Activated CD4-positive, alpha-beta memory T cell treated with anti-CD3 and anti-CD28 coated beads, Interleukin-2, amount 10 ng/mL, durations not matched to agents 7 days and 5 days (primary cell): ENCODE measurements at places on chromosomes 12 and 14. TPM values are rescaled to one million over a fixed set of nuclear protein-coding genes. Genes with fewer than 3 reads are reported as not detected.
A peak's percentile ranks its signal among the peaks of the same experiment; 100 is the strongest.

DNA sequence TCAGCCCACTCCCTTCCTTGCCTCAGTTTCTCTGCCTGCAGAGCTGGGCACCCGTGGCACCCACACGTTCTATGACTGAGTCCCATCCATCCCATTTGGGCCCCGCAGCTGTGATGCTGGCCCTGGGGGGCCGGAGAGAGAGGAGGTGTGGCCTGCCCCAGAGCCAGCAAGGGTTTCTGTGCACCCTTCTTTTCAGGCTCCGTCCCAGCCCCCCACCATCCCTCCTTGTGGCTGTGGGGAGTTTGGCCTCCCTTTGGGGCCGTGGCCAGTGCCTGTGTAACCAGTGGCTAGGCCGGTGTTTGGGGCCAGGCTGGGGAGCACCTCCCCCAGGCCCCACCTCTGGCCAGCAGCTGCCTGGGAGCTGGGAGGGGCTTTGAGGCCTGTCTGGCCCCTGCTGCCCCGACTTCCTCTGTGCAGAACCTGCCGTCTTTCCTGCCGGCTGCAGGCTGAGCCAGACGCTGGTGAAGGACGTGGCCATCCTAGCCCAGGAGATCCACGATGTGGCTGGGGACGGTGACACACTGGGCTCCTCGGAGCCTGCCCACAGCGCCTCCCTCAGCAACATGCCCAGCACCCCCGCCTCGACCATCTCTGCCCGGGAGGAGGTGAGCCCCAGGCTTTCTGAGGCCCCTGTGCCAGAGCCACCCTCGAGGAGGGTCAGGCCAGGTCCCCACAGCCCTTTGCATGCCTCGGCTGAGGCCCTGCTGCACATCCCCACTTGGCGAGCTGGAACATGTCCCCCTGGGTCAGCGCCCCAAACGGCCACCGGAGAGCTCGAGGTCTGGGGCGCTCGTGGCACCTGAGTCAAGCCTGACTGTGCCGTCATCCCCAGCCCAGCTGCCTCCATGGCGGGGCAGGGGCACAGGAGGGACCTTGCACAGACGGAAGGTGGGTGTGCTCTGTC lies 27.7 kb downstream of the CEP170B start:
- no peaks in the 10 kb centered on the region for H3K27me3 ChIP-seq
- no peak overlapping the region for H3K27ac ChIP-seq
- DNase-seq, result no peak
- H3K36me3 ChIP-seq, result no peaks in the 10 kb centered on the region

DNA sequence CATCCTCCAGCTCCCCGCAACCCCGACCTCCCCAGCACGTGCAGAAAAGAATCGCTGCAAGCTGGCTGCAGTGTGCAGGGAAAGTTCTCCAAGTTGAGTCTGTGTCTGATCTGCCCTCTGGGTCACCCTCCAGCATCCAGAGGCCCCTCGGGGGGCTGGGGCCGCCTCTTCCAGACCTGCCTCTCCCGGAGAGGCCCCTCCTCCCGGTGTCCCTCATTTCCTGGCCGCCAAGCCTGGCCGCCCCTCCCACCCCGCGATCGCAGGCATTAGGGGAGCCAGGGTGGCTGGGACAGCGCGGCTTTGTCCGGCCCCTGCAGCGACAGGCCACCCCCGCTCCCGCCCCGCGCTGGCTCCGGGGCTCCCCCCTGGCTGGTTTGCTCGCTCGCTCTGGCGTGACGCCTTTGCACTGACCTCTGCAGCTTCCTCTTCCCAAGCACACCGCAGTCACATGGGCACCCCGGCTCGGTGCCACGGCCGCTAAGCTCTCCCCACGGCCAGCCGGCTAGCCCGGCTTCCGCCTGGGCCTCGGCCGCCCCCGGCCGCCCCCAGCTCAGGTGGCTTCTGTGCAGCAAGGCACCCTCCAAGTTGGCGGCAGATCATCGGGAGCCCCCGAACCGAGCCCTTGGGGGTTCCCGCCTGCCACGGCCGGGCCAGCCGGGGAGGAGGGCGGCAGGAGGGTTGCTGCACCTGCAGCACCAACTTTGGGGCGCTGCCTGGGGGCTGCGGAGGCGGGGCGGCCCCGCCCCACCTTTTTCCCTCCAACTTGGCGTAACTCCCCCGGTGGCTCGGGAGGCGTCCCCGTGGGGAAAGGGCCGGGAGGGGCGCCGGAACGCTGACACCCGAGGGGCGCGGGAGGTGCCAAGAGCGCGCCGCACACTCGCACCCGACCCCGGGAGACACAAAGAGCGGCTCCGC lies 43.7 kb downstream of the KDM2B start:
- peak overlapping the region; percentile 74 for H3K4me3 ChIP-seq
- H3K27ac ChIP-seq, result peak overlapping the region; percentile 63
- H3K4me1 ChIP-seq, result peaks cover 54% of the 10 kb centered on the region
- H3K27me3 ChIP-seq, result no peaks in the 10 kb centered on the region
- peaks cover 22% of the 10 kb centered on the region for H3K36me3 ChIP-seq
- peak; percentile 68 for DNase-seq

GRCh38 chr12:116393255-116393654 lies 115.8 kb upstream of the MED13L start:
- DNase-seq, result no peak
- no peak overlapping the region for H3K27ac ChIP-seq
- H3K4me3 ChIP-seq, result no peak overlapping the region

NKX2-1 gene
- total RNA-seq, result not detected

DNA sequence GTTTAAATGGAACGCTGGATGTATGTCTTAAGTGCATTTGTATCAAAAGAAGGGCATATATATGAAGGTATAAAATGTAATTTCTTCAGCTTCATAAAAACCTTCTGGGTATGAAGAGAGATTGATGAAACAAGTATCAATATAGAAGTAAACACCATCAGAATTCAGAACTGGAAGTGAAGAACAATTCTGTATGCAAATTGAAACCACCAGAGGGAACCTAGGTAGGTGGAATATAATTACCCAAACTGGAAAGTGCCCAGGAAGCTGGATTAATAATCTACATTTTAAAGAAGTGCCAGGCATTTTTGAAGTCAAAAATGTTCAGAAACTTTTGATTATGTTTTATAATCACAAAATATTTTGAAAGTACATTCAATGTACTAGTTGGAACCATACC lies 336.2 kb upstream of the GARIN6 start:
- no peak for DNase-seq
- H3K4me1 ChIP-seq, result no peaks in the 10 kb centered on the region
- H3K27ac ChIP-seq, result no peak overlapping the region
- no peaks in the 10 kb centered on the region for H3K27me3 ChIP-seq

MSI1 gene
- not detected for total RNA-seq
